ENCODE measurements at places on chromosomes 1 and 21.

DNA sequence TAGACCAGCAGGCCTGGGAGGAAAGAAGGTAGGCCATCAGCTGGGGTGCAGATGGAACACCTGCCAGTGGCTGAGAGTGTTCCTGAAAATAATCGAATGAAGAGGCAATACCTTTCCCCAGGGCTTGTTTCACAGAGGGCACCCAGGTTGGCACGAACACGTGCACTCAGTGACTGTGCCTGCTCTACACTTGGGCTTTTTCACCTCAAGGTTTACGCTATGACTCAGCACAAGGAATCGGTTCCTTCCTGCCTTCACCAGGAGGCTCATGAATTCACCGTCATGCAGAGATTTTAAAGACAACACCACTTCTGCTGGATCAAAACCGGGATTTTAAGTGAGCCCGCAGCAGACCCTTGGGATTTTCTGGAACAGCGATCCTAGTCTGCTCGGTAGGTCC is 118.5 kb upstream of the ADAR start:
- no peak for DNase-seq

- no peak for DNase-seq
Observed at GRCh38 chr1:101071470-101071891, 45.9 kb upstream of the DPH5 start.

GRCh38 chr1:60386249-60386648 is 312.7 kb upstream of the C1orf87 start:
- no peak for DNase-seq

GRCh38 chr1:246595146-246595545 is 28.9 kb downstream of the CNST start:
- DNase-seq: no peak

DNA sequence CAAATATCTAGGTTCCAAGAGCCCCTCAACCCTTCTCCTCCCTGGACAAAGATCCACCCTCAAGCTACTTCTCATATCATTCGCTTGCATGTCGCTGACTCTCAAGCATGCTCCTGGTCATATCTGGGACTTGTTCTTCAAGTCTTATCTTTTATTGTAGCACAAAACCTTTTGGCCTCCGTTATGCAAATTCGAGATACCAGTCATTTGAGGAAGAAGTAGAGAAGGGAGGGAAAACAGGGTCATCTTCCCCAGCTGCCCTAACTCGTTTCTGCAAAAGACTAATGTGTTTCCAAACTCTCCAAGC is 63.8 kb upstream of the ETS2 start:
- DNase-seq: no peak

GRCh38 chr21:33109574-33110339 is 39.8 kb downstream of the OLIG1 start:
- no peak for DNase-seq

GRCh38 chr1:216190438-216190837 is 232.8 kb downstream of the USH2A start:
- no peak for DNase-seq

GRCh38 chr21:42088148-42088547 is 17.0 kb downstream of the UMODL1 start:
- DNase-seq: no peak

GRCh38 chr21:34952701-34953100 is 96.4 kb downstream of the RUNX1 start:
- no peak for DNase-seq

GRCh38 chr1:37478890-37479254 is 4.5 kb downstream of the ZC3H12A start:
- peak; percentile 80 for DNase-seq

DNA sequence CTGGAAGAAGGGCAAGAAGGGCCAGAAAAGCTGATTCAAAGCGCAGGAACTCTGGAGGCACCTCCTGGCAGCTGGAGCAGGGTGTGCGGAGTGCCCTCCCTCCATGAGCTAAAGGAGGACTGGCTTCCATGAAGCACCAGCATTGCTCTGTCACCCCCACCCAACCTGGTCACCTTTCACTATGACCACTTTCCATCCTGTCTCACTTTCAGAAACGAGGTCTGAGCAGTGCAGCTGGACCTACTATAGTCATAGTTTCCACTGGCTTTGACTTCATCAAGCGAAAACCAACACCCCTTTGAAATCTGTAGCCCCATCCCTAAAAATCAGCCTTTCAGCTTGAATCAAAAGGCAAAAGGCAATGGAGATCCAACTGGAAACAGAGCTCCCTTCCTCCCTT is 84.8 kb upstream of the CACNA1E start:
- DNase-seq: no peak

- DNase-seq: no peak
Observed at GRCh38 chr1:67588178-67588855, 96.7 kb upstream of the GADD45A start.

DNA sequence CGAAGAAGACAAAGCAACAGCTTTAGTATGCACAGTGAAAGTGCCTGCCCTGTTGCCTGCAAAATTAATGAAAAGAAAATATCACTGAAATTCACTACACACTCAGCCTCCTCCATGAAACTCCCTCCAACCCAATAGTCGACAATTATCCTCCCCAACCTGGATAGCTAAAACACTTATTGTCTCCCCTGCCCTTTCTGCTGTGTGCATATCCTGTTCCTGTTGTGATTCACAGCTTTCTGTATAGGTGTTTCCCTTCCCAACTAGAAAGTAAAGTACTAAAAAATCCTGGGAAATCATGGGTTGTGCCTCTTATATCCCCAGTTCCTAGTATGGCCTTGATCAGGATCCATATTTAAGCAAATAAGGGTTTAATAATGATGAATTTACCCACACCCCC is 412.1 kb downstream of the LTN1 start:
- no peak for DNase-seq

Measured in activated effector memory CD4-positive, alpha-beta T cell treated with anti-CD3 and anti-CD28 coated beads, Interleukin-2, amount 50 U/mL, for 16 hours (primary cell).